Esophagus muscularis mucosa (tissue), 4 donors: ENCODE measurements at places on chromosomes 2 and 18.

- no peak for DNase-seq
Observed at GRCh38 chr2:20214566-20215182, 10.3 kb downstream of the SDC1 start.

- no peak for DNase-seq
Observed at GRCh38 chr2:207044379-207045362, 105.4 kb downstream of the CPO start.

- DNase-seq: no peak
Observed at GRCh38 chr2:15640261-15640711, 48.6 kb downstream of the DDX1 start.

GRCh38 chr2:188315750-188316149 lies 24.1 kb downstream of the GULP1 start:
- DNase-seq: no peak

GRCh38 chr2:170689481-170689880 lies 25.7 kb upstream of the SP5 start:
- no peak for DNase-seq

- no peak for DNase-seq
Observed at GRCh38 chr2:75007819-75008218, 49.4 kb downstream of the POLE4 start.

GRCh38 chr2:189952536-189953109 lies 109.9 kb downstream of the MSTN start:
- no peak for DNase-seq

- no peak for DNase-seq
Observed at GRCh38 chr2:28528206-28528605, 32.3 kb downstream of the PLB1 start.
